ENCODE measurements at places on chromosomes 6 and 20. TPM values are rescaled to one million over a fixed set of nuclear protein-coding genes. Genes with fewer than 3 reads are reported as not detected.

The LRRC73 gene
- 0.29 TPM for total RNA-seq

- H3K27ac ChIP-seq = no peak overlapping the region
- DNase-seq = no peak
- H3K27me3 ChIP-seq = no peaks in the 10 kb centered on the region
- H3K4me3 ChIP-seq = no peak overlapping the region
Observed at GRCh38 chr6:79466207-79466834, 70.9 kb downstream of the LCA5 start.

DNA sequence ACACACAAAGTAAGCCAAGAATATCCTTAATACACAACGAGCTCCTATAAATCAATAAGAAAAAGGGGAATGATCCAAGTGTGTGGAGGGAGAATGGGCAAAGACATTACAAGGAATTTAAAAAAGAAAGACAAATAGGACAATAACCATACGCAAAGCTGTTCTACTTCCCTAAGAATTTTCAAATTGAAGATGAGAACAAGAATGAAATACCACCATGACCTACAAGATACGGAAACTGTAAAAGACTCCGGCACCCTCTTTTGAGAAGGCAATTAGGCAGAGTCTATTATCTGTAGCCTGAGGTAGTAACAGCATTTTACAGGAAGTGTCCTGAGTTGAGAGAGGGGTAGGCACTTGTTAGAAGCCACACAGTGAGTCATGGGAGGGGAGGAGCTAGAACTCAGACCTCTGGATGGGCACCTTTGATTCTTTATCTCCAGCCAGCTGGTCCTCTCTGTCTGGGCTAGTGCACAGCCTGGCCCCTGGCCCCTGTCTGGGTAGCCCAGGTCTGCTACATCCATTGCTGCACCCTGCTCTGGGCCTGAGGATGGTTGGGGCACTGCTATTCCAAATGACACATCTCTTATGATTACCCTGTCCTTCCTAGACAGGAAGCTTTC lies 15.3 kb downstream of the RSPO4 start:
- H3K36me3 ChIP-seq = no peaks in the 10 kb centered on the region
- DNase-seq = no peak
- H3K4me1 ChIP-seq = no peaks in the 10 kb centered on the region
- peaks cover 27% of the 10 kb centered on the region for H3K27me3 ChIP-seq

DNA sequence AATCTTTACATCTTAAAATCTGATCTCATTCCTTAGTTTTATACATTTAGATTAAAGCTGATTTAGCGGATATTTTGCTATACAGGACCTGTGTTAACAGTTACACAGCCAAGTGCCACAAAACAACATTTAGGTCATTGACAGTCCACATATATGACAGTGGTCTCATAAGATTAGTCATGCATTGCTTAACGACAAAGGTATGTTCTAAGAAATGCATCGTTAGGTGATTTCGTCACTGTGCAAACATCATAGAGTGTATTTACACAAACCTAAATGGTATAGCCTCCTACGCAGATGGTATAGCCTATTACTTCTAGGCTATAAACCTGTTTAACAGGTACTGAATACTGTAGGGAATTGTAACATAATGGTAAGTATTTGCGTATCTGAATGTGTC lies 21.6 kb downstream of the ADGRG6 start:
- DNase-seq = no peak
- H3K27ac ChIP-seq = no peak overlapping the region
- H3K36me3 ChIP-seq = no peaks in the 10 kb centered on the region
- no peaks in the 10 kb centered on the region for H3K27me3 ChIP-seq

DNA sequence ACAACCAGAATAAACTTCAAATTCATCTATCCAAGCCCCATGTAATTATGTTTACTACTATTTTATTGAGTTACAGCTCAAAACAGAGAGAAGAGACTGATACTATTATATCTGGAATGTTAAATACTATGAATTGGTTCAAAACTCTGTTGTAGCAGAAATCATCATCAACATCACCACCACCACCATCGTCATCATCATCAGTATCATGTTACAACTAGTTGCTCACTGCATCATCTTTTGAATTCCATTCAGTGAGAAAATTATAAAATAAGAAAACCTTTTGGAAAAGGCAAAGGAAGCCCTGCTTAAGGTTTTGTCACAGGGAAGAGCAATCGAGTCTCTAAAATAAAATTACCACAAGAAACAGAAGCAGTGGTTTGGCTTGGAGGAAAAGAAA lies 36.2 kb upstream of the THEMIS start:
- no peaks in the 10 kb centered on the region for H3K4me1 ChIP-seq
- no peak for DNase-seq
- H3K27ac ChIP-seq = no peak overlapping the region
- H3K27me3 ChIP-seq = no peaks in the 10 kb centered on the region

DNA sequence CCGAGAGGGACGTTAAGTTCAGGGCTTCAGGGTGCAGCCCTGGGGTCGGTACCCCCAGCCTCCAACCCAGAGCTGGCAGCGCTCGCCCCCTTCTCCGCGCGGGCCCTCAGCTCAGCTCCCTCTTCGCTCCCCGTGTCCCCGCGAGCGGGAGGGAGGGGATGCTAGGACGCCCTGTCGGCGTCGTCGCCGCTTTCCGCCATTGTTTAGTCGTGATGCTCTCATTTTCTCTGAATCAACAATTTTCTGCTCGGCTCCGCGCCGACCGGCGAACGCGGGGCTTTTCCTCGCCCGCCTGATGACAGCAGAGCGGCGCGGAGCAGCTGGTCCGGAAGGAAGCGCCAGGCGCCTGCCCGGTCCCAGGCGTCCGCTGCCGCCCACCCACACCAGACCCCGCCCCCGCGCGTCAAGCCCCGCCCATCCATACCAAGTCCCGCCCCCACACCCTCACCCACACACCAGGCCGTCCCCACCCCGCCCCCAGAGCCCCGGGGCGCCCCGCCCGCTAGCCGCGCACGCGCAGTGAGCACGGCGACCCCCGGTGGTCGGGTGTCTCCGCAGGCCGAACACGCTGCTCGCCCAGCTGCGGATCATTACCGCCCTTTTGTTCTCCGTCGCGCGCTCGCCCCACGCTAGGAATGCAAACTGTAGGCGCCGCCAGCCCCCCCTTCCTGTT lies 50.1 kb upstream of the SLC32A1 start:
- no peaks in the 10 kb centered on the region for H3K4me1 ChIP-seq
- peak overlapping the region; percentile 70 for H3K4me3 ChIP-seq
- DNase-seq = no peak
- no peaks in the 10 kb centered on the region for H3K36me3 ChIP-seq

The SLC22A16 gene
- total RNA-seq = 0.33 TPM

- H3K36me3 ChIP-seq = no peaks in the 10 kb centered on the region
- DNase-seq = no peak
- H3K27me3 ChIP-seq = no peaks in the 10 kb centered on the region
- no peaks in the 10 kb centered on the region for H3K4me1 ChIP-seq
Observed at GRCh38 chr6:93677264-93677965, 258.1 kb upstream of the EPHA7 start.

DNA sequence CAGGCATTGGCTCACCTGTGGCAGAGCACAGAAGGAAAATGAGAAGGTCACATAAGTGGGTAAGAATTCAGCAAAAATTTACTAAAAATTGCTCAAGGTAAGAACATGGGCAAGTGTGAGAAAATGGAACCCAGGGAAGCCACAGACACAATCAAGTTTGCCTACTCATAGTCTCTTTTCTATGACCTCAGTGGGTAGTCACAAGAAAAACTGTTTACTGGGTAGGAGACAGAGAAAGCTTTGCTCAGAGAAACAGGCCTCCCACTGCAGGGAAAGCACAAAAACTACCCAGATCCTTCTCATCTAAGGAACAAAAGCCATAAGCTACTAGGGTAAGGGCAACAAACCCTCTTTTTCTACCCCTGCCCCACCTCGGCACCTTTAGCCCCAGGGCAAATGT lies 35.2 kb downstream of the FAM184A start:
- no peak overlapping the region for H3K27ac ChIP-seq
- H3K4me1 ChIP-seq = no peaks in the 10 kb centered on the region
- H3K36me3 ChIP-seq = no peaks in the 10 kb centered on the region
- no peak for DNase-seq
- H3K27me3 ChIP-seq = no peaks in the 10 kb centered on the region
- H3K4me3 ChIP-seq = no peak overlapping the region

- DNase-seq = no peak
- no peak overlapping the region for H3K27ac ChIP-seq
- H3K4me3 ChIP-seq = no peak overlapping the region
- H3K27me3 ChIP-seq = no peaks in the 10 kb centered on the region
Observed at GRCh38 chr6:139355172-139355571, 19.3 kb downstream of the CITED2 start.

GRCh38 chr6:62367601-62368000 lies 81.6 kb upstream of the KHDRBS2 start:
- H3K27ac ChIP-seq = no peak overlapping the region
- H3K4me1 ChIP-seq = no peaks in the 10 kb centered on the region
- H3K36me3 ChIP-seq = no peaks in the 10 kb centered on the region
- no peaks in the 10 kb centered on the region for H3K27me3 ChIP-seq
- H3K4me3 ChIP-seq = no peak overlapping the region

The THBD gene
- total RNA-seq = 44.2 TPM

GRCh38 chr6:17519120-17519519 lies 81.0 kb upstream of the FAM8A1 start:
- no peak overlapping the region for H3K4me3 ChIP-seq
- no peaks in the 10 kb centered on the region for H3K4me1 ChIP-seq
- H3K27ac ChIP-seq = no peak overlapping the region

GRCh38 chr6:25354078-25354932 lies 75.1 kb downstream of the CARMIL1 start:
- DNase-seq = no peak
- no peak overlapping the region for H3K4me3 ChIP-seq
- H3K36me3 ChIP-seq = no peaks in the 10 kb centered on the region
- H3K27me3 ChIP-seq = no peaks in the 10 kb centered on the region
- no peak overlapping the region for H3K27ac ChIP-seq

The CEBPB gene
- 177 TPM for total RNA-seq

DNA sequence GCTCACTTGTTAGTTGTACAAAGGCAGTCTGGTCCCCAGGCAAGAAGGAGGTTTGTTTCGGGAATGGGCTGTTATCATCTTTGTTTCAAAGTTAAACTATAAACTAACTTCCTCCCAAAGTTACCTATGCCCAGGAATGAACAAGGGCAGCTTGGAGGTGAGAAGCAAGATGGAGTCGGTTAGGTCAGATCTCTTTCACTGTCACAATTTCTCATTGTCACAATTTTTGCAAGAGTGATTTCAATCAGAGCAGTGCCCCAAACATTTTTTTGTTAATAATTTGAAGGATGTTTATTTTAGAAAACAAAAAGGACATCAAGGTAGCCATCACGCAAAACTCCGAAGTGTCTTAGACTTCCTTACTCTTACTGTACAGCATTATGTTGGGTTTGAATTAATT lies 170.8 kb downstream of the NFATC2 start:
- H3K27me3 ChIP-seq = no peaks in the 10 kb centered on the region
- H3K27ac ChIP-seq = no peak overlapping the region
- no peaks in the 10 kb centered on the region for H3K4me1 ChIP-seq
- no peak overlapping the region for H3K4me3 ChIP-seq
- no peaks in the 10 kb centered on the region for H3K36me3 ChIP-seq

DNA sequence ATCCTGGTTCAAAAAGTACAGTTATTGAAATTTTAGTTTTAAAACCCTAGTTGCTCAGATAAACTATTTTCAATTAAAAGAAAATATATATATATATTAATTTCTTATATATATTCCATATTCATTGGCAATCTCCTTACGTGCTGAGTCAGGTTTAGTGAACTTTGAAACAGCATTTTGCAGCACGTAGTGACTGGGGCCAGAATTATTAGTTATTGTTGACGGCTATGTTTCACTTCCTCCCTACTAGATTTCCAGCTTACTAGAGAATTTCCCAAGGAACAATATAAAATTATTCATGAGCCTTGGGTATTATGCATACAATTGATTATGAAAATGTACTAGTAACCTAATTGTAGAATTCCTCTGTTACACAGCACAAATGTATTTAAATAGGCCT lies 150.3 kb downstream of the KLHL32 start:
- H3K4me3 ChIP-seq = no peak overlapping the region
- DNase-seq = no peak
- H3K27me3 ChIP-seq = no peaks in the 10 kb centered on the region
- no peaks in the 10 kb centered on the region for H3K4me1 ChIP-seq
- no peak overlapping the region for H3K27ac ChIP-seq

DNA sequence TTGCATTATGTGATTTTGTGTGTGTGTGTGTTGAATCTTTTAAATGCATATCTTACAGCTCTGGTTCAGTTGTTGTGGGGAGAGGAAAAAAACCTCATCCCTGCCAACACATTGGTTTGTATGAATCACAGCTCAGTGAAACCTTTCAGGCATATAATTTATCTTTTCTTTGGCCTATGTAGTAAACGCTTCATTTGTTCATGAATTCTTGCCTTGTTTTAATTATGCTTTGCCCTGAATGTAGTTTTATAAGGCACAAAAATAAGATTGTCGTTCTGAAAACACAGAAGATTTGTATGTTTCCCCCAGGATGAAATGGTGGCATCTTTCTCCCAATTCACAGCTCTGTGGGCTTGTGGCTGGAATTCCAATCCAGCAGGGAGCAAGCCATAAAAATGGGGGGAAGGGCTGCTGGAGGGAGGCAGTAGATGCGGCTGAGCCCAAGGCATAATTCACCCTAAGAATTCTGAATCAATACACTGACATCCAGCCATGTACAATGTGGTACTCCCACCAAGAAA lies 45.1 kb downstream of the BCAS1 start:
- no peaks in the 10 kb centered on the region for H3K27me3 ChIP-seq
- H3K4me1 ChIP-seq = no peaks in the 10 kb centered on the region
- no peak overlapping the region for H3K27ac ChIP-seq
- no peaks in the 10 kb centered on the region for H3K36me3 ChIP-seq

The TGM3 gene
- total RNA-seq = not detected

The MUC22 gene
- total RNA-seq = not detected

DNA sequence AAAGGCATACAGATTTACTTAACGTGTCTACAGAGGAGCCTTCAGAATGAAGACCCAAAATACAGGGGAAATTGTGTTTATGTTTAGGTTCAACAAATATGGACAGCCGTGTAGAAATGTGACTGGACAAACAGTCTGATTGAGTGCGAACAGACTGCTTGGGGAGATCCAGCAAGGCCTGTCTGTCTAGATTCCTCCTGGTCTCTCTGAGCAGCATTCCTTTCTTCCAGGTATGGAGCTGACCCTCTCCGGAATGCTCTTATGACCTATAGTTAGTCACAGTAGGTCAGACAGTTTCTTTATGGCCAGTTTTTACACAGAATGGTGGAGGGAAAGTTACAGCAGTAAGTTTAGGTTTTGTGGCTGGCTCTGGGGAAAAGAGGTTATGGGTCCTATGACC lies 9.0 kb downstream of the RIN2 start:
- DNase-seq = no peak
- no peaks in the 10 kb centered on the region for H3K36me3 ChIP-seq
- H3K27ac ChIP-seq = peak overlapping the region; percentile 41
- H3K27me3 ChIP-seq = no peaks in the 10 kb centered on the region

DNA sequence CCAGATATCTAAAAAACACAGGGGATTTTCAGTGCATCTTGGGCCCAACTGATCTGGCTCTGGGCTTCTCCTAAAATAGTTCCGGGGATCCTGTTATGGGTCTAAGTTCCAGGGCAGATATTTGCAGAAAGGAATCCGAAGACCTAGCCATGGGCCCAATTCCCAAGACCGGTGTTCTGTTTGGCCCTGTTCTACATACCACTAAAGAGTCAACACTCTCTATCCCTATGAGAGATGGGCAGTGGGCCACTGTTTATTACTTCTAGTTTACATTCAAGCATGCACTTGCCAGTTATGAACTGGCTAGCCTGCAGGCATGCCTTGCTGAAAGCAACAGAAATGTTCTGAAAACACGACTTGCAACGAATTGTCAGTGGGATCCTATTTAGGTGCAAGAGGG lies 87.4 kb upstream of the PLCB4 start:
- H3K4me3 ChIP-seq = no peak overlapping the region
- no peaks in the 10 kb centered on the region for H3K36me3 ChIP-seq
- DNase-seq = no peak
- no peak overlapping the region for H3K27ac ChIP-seq

Measured in breast epithelium (tissue), 4 donors.